ENCODE measurements at places on chromosomes 12 and 14.

DNA sequence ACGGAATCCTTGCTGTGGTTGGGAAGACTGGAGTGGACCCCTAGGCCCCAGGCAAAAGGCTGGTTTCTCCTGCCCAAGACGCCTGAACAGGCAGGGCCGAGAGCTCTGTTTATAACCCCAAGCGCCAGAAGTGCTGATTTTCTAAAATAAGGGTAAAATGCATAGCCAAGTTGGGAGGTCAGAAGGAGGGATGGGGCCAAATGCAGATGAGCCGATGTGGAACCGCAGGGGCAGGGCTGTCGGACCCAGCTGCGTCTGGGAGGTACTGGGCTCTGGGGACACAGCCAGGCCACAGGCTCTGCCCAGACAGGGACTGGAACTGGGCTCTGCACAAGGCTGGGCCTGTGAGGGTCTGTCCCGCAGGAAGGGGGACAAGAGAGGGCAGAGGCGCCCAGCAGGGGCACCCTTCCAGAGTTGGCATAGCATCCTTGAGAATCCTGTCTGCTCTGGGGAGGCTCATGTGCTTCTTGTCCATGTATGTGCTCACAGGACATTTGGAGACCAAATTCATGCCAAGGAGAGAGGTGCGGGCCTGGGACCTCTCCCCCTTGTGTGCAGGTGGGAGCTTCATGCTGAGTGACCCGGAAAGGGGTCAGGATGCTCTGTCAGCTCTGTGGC is 49.1 kb downstream of the JAG2 start:
- no peak for DNase-seq

DNA sequence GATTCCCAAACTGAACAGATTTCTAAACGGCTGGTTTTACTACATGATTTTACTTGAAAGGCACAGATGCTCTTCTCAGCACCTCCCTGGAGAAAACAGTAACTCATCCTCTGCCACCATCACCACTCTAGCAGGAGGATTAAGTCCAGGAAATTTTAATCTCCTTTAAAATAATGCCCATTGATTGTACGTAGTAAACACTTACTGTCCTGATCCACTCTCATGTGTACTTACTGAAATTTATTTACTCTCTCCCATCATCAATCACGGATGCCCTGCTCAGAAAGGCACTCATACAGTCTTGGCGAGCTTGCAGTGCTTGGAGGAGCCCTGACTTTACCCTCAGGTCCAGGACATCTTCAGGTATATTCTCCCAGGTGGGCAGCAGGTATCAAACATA is 239.8 kb upstream of the EGLN3 start:
- DNase-seq: no peak

- no peak for DNase-seq
Measured at GRCh38 chr12:3871356-3871755, 1.8 kb downstream of the PARP11 start.

DNA sequence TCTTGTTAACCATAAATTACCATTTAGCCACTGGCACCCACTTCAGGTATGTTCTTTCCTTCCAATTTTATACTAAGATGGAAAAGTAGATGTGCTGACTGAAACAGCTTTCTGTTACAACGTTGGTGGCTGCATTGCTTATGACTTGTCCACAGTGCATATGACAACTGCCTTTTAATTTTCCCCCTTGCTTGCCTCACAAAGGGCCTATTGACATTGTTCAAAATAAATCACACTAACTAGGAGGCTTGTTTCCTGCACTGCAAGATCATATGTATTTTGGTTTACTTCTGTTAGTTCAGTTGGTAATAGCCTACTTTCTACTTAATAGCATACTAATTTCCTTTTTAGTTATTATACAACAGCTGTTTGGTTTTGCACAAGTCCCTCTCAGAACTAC is 55.4 kb downstream of the SCAF11 start:
- DNase-seq: no peak

GRCh38 chr12:88998421-88998820 is 353.9 kb downstream of the DUSP6 start:
- no peak for DNase-seq

DNA sequence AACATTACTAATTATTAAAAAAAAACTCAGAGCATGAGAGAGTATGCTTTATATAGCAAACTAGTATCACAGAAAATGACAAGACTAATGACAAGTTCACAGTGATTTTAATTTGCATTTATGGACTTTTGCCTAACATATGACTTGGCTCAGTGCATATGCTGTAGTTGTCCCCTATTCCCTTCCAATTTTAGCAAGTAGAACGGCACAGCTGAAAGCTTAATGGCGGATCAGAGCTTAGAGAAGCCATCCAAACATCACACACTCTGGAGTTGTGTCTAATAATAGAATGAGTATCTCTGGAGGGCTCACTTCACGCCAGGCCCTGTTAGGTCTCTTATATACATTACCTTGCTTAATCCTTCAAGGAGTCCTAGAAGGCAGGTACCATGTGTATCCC is 13.3 kb downstream of the CNIH1 start:
- DNase-seq: no peak

DNA sequence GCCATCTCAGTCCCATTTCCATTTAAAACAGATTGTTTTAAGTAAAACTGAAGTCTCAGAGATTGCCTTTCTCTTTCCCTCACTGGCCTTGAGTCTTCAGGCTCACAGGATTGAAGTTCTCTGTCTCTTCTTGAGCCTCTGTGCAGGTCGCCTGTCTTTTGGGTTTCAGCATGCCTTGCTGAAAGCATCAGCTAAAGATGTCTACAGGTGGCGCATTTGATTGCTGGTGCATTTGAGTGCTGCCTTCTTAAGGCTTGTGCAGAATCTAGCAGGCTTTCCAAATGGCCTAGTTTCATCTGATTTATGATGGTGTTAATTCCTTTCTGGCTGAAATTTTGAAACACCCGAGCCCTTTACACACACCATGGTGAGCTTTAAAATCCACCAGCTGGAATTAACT is 1062.2 kb upstream of the FBXO33 start:
- no peak for DNase-seq

- no peak for DNase-seq
Measured at GRCh38 chr12:98669751-98670150, 24.7 kb downstream of the APAF1 start.

GRCh38 chr14:73460691-73461127 is 2.4 kb upstream of the NUMB start:
- DNase-seq: no peak

GRCh38 chr12:105492591-105493545 is 162.4 kb downstream of the C12orf75 start:
- no peak for DNase-seq

DNA sequence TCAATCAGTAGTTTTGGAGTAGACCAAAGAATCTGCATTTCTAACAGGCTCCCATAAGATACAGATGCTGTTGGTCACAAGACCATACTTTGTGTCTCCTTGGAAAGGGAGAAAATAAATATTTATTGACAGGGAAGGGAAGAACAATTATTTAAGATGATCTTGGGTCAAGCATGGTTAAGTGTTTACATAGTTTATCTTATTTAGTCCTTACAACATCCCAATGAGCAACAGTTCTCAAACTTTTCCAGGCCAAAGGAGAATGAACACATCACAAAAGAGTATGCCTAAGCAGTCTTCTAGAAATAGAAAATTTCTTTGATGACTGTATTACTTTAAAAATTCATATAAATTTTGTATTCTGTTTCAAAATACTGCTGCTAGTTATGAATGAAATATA is 8.8 kb downstream of the LPCAT3 start:
- DNase-seq: no peak

GRCh38 chr14:63193236-63193635 is 11.0 kb upstream of the RHOJ start:
- DNase-seq: no peak

- no peak for DNase-seq
Measured at GRCh38 chr14:70822530-70823185, 13.3 kb upstream of the MAP3K9 start.

DNA sequence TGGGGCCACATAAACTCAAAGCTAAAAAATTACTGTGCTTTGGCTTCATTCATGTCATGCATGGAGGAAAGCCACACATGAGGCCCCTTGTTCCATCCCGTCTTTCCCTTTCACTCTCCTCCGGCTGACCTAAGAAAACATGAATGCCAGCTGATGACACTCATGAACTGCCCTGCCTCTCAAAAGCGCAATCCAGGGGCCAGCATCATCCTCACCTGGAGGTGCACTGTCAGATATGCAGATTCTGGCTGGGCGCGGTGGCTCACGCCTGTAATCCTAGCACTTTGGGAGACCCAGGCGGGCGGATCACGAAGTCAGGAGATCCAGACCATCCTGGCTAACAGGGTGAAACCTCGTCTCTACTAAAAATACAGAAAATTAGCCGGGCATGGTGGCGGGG is 116.1 kb upstream of the FOXN3 start:
- no peak for DNase-seq

GRCh38 chr12:18254081-18254480 is 7.2 kb upstream of the PIK3C2G start:
- DNase-seq: no peak

- DNase-seq: no peak
Measured at GRCh38 chr14:46574978-46575375, 76.6 kb downstream of the RPL10L start.

DNA sequence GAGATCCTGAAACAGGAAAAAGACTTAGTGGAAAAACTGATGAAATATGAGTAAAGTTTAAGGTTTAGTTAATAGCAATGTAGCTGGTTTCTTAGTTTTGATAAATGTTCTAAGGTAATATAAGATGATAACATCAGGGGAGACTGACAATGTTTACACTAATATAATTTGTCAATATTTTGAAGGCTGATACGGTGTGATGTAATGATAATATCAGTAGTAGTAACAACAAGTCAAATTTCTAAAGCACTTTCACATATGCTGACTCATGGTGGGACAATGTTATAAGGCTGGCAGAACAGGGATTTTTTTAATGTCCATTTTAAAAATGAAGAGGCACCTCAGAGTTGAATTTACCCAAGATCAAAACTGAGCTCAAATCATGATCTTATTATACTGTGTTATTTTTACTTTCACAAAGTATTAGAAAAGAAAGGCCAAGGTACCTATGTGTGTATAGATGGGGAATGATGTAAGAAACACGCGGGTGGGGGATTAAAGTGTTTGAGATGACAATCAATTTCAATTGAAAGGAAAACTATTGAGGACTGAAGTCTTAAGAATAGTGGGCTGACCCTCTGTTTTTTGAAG is 2.4 kb upstream of the FLRT2 start:
- no peak for DNase-seq

GRCh38 chr14:31566456-31566855 is 5.3 kb downstream of the NUBPL start:
- DNase-seq: no peak

DNA sequence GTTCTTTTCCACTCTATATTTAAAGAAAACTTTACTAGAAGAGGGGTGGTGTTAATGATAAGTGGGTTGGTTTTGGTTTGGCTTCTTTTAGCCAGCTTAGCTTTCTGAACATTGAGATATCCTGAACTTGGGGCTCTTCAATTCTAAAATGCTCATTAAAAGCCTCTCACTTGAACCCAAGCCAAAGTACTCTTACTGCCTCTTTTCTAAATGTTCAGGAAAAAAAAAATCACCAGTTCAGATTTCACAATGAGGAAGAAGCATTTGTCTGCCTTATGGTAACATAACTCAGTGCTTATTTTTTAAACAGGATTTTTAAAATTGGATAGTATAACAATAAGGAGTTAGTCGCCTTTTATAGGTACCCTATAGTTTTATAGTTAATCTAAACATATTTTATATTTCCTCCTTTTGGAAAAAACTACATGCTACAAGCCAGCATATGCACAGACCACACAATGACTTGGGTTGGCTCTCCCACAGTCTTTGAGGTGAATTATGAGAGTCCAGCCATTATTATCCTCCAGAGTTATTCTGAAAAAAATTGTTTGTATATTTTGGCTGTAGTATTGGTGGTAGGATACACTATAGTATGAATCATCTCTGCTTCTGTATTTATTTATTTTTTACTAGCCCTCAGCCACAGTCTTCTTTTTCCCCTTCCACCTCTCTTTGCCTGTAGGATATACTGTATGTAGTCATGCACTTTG is 195.5 kb upstream of the TMPO start:
- no peak for DNase-seq

- no peak for DNase-seq
Measured at GRCh38 chr14:48622980-48623379, 947.6 kb upstream of the MDGA2 start.

DNA sequence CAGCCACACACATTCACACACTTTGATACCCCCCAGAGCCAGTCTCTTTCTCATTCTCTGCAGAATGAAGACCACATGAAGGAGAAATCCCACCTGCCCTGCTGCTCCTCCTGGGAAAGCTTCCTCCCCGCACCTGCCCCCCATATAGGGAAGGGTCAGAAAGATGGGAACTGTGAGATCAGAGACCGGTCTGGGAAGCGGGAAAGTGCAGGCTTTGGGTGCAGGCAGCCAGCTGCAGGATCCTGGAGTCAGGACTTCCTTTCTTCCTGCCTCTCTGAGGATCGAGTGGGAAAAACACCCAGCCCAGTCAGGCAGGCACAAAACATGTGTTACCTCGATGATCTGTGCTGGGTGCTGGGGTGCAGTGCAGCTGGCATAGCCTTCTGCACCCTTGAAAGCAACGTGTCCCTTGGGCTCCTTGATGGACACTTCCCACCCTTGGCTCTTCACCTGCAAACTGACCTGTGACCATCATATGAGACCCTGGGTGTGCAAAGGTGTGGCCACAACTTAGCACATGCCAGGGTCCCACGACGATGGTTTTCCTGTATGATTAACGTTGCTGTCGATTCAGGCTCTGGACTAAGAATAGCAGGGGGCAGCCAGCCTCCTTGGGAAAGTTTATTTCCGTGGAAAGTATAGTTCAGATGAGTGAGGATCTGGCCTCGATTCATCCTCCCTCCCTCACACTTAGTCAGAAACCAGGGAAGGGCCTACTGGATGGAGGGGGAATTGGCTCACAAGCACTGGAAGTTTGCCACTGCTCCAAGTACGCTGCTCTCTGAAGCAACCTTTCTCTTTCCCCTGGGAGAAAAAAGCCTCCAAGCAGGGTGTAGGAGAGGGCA is 105.4 kb upstream of the MED13L start:
- no peak for DNase-seq

GRCh38 chr12:47717443-47718193 is 7.7 kb downstream of the ENDOU start:
- DNase-seq: no peak

GRCh38 chr12:107320033-107320928 is 226.9 kb upstream of the CRY1 start:
- peak; percentile 31 for DNase-seq

- no peak for DNase-seq
Measured at GRCh38 chr12:57725851-57726150, 12.7 kb downstream of the AGAP2 start.

GRCh38 chr12:77608271-77608824 is 222.3 kb upstream of the NAV3 start:
- no peak for DNase-seq

All from stimulated activated naive B cell treated with anti-CD40 and anti-IgM and Interleukin-4, amounts not matched to agents 10 μg/mL and 1 μg/mL and 100 μg/mL, for 72 hours (primary cell).